ENCODE measurements at places on chromosomes 4 and X.

GRCh38 chrX:133813971-133814370 lies 171.4 kb downstream of the GPC3 start:
- H3K27ac ChIP-seq, result no peak overlapping the region
- H3K4me3 ChIP-seq, result no peak overlapping the region
- no peaks in the 10 kb centered on the region for H3K36me3 ChIP-seq
- H3K4me1 ChIP-seq, result no peaks in the 10 kb centered on the region
- no peaks in the 10 kb centered on the region for H3K27me3 ChIP-seq
- DNase-seq, result no peak

DNA sequence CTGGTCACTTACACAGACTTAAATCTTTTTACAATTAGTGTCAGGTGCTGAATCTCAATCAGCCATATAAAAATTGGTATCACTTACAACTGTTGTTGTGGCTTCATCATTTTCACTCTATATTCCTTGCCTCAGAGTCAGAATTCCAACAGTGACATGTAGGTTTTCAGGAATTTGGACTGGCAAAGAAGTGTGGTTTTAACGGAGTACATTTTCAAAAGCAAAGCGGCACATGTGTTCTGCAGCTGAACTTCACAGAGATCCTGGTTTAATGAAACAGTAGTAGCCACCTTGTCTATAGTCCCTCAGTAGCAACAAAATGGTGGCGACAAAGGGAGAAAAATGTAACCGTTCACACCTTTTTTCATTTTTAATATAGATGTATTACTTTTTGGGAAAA lies 486.6 kb downstream of the FAT4 start:
- H3K27ac ChIP-seq, result no peak overlapping the region
- no peak for DNase-seq
- no peaks in the 10 kb centered on the region for H3K4me1 ChIP-seq
- no peaks in the 10 kb centered on the region for H3K36me3 ChIP-seq
- H3K27me3 ChIP-seq, result no peaks in the 10 kb centered on the region

GRCh38 chr4:162401021-162401420 lies 237.2 kb upstream of the FSTL5 start:
- no peaks in the 10 kb centered on the region for H3K36me3 ChIP-seq
- no peak overlapping the region for H3K27ac ChIP-seq
- no peak for DNase-seq
- H3K4me3 ChIP-seq, result no peak overlapping the region
- no peaks in the 10 kb centered on the region for H3K4me1 ChIP-seq

- no peaks in the 10 kb centered on the region for H3K27me3 ChIP-seq
- H3K4me1 ChIP-seq, result peaks cover 17% of the 10 kb centered on the region
- no peak for DNase-seq
- peak overlapping the region; percentile 60 for H3K27ac ChIP-seq
- peaks cover 9% of the 10 kb centered on the region for H3K36me3 ChIP-seq
Measured at GRCh38 chrX:53087388-53087831, 5.2 kb downstream of the TSPYL2 start.

DNA sequence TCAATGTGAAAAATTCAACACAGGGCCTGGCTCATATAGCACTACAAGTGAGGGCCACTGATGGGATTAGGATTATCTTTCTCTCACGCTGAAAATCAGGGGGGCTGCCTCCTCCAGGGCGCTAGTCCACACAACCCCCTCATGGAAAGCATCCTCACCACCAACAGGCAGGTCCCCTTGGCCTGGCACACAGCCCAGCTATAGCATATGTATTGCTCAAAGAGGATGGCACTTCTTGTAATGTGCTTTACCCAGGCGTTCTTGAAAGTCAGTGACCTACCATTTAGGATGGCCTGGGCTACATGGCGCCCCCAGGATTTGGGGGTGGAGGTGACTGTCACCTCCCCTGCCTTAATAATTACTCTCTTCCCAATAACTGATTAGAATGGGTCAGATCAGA lies 71.0 kb upstream of the LSM6 start:
- no peaks in the 10 kb centered on the region for H3K4me1 ChIP-seq
- no peak overlapping the region for H3K4me3 ChIP-seq
- DNase-seq, result no peak
- H3K27ac ChIP-seq, result no peak overlapping the region
- no peaks in the 10 kb centered on the region for H3K36me3 ChIP-seq
- H3K27me3 ChIP-seq, result no peaks in the 10 kb centered on the region

DNA sequence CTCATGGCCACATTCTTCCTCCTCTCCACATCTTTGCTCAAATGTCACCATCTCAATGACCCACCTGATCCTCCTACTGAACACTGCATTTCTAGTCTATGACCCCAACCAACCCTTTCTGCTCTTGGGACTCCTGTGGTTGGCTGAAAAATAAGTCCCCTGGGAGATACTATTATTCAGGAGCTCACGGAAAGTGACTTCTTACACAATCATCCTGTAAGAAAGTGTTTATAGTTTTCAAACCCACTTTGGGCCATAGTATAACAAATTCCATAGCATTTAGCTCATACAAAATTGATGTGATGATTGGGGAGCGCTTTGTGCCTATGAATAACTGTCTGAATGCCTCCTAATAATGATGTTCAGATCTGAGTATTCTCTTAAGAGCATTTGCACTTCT lies 161.4 kb upstream of the HS3ST1 start:
- no peaks in the 10 kb centered on the region for H3K36me3 ChIP-seq
- H3K27ac ChIP-seq, result no peak overlapping the region
- no peak overlapping the region for H3K4me3 ChIP-seq
- no peaks in the 10 kb centered on the region for H3K4me1 ChIP-seq
- H3K27me3 ChIP-seq, result no peaks in the 10 kb centered on the region

- H3K27me3 ChIP-seq, result no peaks in the 10 kb centered on the region
- no peak for DNase-seq
- H3K4me3 ChIP-seq, result no peak overlapping the region
Measured at GRCh38 chr4:176387571-176387970, 67.8 kb downstream of the SPCS3 start.
